ENCODE measurements at places on chromosomes 1 and 21.

DNA sequence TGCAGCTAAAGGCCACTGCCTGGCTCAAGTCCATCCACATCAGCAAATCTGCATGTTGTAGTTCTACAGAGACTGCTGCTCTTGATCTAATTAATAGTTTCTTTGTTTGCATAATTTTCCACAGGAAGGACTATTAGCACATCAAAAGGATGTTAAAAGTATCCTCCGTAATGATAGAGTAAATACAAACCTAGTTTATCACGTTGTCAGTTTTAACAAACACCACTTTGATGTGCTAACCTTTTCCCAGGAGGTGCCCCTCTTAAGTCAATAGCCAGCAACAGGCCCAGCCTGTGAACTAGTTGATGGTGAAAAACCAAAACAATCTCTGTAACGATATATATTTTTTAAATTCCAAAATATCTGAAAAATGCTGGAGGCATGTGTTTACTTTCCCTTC, 64.2 kb upstream of the SLC22A15 start:
- no peak for DNase-seq

GRCh38 chr1:11697188-11697892, 5.8 kb downstream of the DRAXIN start:
- DNase-seq = no peak

DNA sequence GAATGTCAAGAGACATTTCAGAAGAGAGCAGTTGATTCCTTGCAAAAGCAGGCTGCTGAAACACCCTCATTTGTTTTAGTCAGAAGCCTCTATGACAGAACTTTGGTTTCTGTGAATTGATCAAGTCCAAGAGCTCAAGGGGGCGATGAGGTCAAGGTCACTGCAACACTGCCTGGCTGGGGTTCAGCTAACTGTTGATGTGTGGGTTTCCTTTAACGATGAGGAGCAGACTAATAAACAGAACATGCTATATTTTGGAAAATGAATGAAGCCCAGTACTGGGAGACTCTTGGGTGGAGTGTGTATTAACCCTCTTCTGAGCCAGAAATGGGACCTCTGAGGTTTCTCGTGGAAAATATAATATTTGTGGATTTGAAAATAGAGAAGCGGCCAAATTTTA, 109.3 kb downstream of the ZC3H11B start:
- DNase-seq = no peak

DNA sequence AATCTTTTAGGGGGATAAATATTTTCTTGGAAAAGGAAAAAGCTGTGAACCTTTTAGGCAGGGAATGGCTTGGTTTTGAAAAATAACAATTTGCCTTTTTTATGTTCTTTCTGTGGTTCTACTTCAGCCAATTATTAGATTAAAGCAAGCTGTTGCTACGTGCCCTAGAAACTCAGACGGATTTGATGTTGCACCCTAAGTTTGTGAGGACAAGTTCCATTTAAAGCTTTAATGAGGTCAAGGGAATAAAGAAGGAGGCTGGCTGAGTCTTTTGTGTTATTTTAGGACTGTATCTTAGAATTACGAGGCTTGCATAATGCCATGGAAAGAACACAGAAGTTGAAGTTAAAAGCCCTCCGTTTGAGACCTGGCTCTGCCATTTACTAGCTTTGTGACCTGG, 216.9 kb downstream of the NUF2 start:
- no peak for DNase-seq

- DNase-seq = no peak
These were observed 28.0 kb downstream of the TBX15 start for GRCh38 chr1:118960026-118960561.

DNA sequence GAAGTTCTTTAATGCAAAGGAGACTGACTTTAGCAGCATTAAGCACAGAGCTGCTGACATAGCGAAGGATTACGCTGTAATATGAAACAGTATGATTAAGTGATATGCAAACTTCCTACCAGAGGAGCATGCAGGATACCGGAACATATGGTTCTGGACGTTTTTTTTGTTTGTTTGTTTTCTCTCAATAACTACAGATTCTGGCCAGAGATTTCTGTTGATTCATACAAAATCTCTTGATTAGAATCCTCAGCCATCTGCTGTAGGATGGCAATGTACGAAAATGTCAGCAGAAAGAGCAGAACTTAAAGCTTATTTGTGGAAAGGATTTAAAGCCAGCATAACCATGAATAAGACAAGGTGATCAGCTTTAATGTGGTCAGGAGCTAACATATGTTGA, 970.7 kb downstream of the KCNT2 start:
- no peak for DNase-seq

DNA sequence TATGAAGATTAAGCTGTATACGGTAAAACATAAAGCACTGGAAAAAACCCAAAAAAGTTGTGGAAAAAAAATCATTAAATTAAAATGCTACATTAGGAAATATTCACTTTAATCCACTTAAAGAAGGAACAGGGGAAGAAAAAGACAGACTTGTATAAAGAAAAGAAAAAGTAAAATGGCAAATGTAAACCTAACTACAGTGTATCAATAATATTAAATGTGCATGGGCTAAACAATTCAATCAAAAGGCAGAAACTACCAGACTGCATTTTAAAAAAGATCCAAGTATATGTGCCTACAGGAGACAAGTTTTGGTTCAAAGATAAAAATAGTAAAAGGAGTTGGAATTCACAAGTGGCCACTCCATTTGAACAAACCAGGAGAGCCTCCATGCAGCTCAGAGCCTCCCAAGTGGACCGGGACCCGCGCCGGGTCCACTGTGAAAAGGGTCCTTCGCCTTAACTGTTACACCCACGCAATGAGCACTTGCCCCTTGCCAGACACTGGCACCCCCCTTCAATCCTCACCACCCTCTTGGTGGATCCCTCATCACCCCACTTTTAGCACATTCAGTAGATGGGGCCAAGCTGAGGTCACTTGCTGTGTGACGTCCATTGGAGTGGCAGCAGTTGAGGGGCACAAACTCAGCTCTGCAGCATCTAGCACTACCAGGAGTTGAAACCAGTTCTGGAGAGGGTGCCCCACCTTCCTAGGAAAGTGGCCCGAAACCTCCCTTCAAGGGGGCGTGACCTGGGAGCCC, 898 bp downstream of the C1orf174 start:
- no peak for DNase-seq
